Choroid plexus epithelial cell (primary cell): ENCODE measurements at places on chromosomes 1 and 21.
A peak's percentile ranks its signal among the peaks of the same experiment; 100 is the strongest.

GRCh38 chr1:172069534-172069933 lies 228.2 kb downstream of the DNM3 start:
- peak; percentile 62 for DNase-seq

GRCh38 chr1:8303141-8303540 lies 14.8 kb upstream of the SLC45A1 start:
- no peak for DNase-seq

DNA sequence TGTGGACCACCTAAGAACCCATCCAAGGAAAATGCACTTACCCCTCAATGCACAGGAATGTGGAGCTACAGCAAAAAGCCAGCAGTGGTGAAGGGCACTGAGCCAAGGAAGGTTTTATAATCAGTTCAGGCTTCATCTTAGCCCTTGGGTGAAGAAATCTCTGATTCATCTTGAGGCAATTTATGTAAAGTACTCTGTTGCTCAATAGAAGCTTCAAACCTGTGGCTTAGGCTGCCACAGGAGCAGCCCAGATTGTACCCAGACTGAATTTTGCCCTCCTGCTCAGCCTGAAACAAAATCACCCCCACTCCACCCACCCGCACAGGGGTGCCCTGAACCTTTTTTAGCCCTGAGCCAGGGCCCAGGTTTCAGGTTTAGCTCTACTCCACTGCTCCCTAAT lies at the start of gene S100A12:
TSS of gene S100A12 (minus strand) at position 111 of the 400 bp plus-strand sequence. CDS start 1,029 bp downstream, outside the sequence.
- peak; percentile 79 for DNase-seq

- DNase-seq, result no peak
Measured at GRCh38 chr1:245277276-245277675, 122.5 kb downstream of the KIF26B start.

DNA sequence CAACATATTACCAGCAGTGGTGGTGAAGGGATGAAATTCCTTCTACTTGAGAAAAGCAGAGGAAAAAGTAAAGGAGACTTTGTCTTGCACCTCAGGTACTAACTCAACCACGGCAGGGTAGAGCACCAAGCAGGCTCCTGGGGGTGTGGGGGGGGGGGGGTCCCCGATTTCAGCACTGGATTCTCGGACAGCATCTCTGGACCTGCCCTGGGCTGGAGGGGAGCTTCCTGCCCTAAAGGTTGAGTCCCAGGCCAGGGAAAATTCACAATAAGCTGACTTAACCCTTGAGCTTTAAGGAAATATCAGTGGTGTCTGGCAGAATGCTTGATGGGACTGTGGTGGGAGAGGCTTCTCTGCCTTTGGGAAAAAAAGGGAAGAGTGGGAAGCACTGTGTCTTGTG lies 233.2 kb upstream of the CXADR start:
- DNase-seq, result no peak
